ENCODE measurements at places on chromosomes 4 and X.

DNA sequence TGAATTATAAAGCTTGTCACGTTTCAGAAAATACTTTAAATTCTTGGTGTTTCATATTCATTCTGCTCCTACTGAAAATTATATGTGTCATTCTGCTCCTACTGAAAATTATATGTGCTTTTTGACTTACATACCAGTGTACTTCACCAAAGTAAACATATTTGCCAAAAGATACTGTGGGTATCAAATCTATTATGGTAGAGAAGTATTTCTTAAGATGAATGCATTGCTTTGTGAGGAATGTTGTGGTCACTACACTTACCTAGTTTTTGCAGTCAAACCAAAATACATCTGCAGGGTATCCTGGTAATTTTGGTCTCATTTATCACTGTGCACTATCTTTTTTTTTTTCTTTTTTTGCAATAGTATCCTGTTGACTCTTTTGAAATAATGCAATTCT, 287.7 kb upstream of the MAD2L1 start:
- no peak for DNase-seq

DNA sequence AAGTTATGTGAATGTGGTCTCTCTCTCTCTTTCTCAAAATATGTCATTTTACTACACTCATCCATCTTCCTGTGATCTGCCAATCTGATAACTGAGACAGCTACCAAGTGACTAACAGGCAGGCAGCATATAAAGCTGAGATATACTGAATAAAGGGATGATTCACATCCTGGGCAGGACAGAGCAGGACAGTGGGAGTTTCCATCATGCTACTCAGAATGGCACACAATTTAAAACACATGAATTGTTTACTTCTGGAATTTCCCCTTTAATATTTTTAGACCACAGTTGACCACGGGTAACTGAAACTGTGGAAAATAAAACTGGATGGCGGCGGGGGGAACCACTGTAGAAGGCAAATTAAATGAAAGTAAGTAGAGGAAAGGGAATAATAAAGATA, 58.6 kb upstream of the DCTD start:
- DNase-seq = no peak

DNA sequence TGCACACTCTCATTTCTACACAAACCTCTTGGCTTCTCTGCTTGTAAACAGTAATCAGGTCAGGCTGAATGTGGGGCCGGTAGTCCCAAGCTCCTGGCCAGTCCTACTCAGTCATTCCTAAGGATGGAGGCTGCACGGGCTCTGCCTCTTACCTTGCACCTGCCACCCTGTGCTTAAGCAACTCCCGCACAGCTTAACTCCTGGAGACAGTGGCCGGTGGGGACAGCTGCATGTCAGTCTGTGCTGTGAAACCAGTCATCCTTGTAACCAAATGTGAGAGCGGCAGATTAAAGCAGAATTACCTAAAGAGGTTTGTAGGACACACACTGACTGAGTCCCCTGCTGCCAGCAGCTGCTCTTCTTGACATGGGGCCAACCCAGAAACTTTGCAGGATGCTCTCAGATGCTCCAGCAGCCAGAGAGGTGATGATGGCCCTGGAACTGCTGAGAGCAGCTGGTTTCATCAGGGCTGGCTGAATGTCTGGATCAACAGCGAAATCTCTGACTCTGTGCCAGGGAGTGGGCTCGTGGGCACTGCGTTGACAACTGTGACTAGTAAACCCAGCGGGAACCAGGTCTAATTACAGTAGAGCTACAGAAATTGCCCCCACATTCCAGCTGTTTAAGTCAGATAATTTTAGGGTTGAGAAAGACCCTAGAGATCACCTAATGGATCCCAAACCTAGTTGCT, 123.7 kb downstream of the ANAPC4 start:
- DNase-seq = no peak

GRCh38 chr4:24923002-24923401, 10.2 kb upstream of the CCDC149 start:
- no peak for DNase-seq

GRCh38 chrX:99301990-99302389, 1108.1 kb downstream of the PCDH19 start:
- DNase-seq = no peak

DNA sequence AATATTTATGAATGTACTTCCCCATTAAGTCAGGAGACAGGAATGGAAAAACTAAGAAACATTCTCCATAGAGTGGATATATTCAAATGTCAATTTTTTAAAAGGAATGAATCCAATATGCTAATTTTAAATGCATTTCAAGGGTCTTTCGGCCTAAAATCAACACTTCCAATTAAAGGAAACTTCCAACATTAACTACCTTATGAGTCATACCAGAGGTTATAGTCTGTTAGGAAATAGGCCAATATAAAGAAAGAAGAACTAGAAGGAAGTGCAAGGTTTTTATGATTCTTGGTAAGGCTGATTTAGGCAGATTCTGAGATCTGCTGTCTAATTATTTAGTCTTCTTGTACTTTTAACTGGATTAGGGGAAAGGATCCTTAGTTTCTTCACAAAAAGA, 260.1 kb upstream of the EDNRA start:
- DNase-seq = no peak

- no peak for DNase-seq
Measured at GRCh38 chr4:81664079-81664478, 192.4 kb upstream of the RASGEF1B start.

DNA sequence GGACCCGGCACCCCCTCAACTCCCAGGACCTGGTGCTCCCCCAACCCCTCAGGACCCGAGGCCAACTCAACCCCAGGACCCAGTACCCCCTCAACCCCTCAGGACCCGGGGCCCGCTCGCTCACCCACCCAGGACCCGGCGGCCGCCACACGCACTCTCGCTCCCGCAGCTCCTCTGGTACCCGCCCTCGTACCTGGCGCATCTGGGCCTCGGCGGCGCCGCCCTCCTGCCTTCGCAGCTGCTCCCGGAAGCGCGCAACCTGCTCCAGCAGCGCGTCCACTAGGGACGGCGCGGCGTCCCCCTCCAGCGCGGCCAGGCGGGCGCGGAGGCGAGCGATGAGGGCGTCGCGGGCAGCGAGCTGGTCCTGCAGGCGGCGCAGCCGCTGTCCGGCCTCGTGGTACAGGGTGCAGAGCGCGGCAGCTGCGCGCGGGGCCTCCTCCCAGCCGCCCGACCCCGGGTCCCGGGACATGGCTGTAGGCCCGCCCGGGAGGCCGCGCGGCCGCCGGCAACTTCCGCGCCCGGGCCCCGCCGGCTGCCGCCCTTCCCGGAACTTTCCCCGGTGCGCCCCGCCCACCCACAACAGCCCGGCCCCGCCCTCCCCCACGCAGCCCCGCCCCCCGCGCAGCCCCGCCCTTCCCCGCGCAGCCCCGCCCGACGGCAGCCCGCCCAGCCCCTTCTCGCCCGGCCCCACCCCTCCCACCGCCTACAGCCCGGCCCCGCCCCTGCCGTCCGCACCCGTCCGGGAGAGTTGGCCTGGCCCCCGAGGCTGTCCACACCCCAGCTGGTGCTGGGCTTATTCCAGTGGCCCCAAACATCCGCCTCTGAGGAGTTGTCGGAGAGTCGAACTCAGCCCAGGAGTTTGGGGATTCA, at the start of gene TNIP2:
TSS of gene TNIP2 (minus strand) at position 516 of the 870 bp plus-strand sequence. CDS start at position 469, 47 bp downstream.
- peak; percentile 85 for DNase-seq

DNA sequence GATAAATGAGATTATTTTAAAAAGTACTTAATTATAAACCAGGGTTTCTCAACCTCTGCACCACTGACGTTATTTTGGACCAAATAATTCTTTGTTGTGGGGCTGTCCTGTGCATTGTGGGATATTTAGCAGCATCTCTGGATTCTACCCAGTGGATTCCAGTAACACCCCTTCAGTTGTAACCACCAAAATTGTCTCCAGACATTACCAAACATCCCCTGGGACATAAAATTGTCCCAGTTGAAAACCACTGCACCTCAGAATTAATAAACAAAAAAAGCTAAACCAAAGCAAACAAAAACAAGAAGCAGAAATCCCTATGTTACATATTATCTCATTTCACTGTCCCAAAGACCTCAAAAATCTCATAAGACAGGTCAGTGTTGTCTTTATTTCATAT, 54.2 kb upstream of the GIMD1 start:
- no peak for DNase-seq
